Esophagus squamous epithelium (tissue), 5 donors: ENCODE measurements at places on chromosomes 13 and 19.

GRCh38 chr13:81171065-81171647 lies 830.2 kb upstream of the SPRY2 start:
- no peak for DNase-seq

- DNase-seq: no peak
These were observed 138.9 kb upstream of the USP29 start for GRCh38 chr19:56980906-56981305.

- DNase-seq: no peak
These were observed 137.8 kb upstream of the TSC22D1 start for GRCh38 chr13:44713788-44714469.

DNA sequence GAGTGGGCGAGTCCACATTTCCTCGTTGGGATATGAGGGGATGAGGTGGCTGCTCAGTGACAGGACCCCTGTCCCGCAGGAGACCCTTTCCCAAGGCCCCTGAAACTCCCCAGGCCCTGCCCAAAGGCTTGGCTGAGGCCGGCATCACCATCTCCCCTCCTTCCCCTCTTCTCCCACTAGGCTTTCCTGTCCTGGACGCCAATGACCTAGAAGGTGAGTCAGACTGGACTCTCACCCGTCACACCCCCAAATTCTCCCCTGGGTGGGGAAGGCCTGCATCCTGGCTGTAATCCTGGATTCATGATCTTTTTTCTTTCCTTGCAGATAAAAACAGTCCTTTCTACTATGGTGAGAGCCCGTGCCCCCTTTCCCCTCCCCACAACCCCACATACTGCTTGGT lies 5.3 kb downstream of the FXYD3 start:
- no peak for DNase-seq

DNA sequence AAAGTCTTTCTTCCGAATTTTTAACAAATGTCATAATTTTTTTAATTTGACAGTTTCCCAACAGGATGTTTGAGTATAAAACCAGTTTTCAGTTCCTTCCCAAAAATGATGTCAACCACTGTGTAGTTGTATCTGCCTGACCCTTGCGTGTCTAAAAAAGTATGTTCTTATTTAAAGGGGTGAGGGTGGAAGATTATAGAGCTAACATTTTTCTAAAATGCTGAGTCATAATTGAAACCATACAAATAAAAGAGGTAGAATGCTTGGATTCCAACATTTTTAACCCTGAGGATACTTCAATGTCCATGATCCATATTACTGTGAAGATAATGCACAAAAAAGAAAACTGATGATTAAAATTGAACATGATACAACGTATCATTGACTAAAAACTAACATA lies 1388.8 kb downstream of the UQCRFS1 start:
- DNase-seq: no peak

- no peak for DNase-seq
These were observed 71.0 kb downstream of the RASL11A start for GRCh38 chr13:27341616-27342015.

GRCh38 chr13:97367016-97367822 lies 66.8 kb upstream of the RAP2A start:
- DNase-seq: no peak

DNA sequence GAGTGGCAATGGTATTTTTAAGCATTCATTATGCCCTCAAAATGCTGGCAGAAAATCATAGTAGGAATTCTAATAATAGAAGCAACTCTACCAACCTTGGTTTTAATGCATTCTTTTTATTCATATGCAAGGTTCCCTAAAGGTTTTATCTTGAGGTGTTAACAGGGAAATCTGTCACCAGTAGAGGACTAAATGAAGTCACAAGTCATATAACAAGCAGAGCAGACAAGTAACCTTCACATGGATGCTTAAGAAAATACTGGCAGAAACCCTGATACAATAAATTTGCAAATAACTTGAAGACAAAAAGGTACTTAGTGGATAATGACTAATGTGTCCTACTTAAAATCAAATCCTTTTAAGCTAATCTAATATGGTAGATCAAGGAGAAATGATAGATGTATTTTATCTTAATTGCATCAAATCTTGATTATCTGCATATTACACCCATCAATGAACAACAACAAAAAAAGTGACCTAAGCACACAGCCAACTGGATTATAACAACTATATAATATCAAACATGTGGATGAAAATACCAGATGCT lies 73.3 kb downstream of the RFC3 start:
- no peak for DNase-seq

GRCh38 chr13:26378116-26378515 lies 124.2 kb downstream of the CDK8 start:
- no peak for DNase-seq

- DNase-seq: no peak
These were observed 113.7 kb upstream of the ZNF507 start for GRCh38 chr19:32231691-32232090.

DNA sequence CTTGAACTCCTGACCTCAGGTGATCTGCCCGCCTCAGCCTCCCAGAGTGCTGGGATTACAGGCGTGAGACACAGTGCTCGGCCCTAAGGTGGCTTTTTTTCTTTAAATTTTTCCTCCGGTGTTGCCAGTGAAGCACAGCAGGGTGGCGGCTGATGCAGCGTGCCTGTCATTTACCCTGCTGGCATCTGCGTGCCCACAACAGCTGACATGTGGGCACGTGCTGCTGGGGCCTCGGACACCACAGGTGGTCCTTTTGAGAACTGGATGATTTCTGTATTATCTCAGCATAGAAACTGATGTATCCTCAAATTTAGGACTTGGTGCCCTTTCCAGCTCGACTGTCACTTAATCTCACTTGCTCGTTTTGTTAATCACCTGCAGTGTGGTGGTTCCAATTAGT lies 31.2 kb upstream of the TEX29 start:
- DNase-seq: no peak

- no peak for DNase-seq
These were observed 39.5 kb downstream of the SIAH3 start for GRCh38 chr13:45811891-45812694.

DNA sequence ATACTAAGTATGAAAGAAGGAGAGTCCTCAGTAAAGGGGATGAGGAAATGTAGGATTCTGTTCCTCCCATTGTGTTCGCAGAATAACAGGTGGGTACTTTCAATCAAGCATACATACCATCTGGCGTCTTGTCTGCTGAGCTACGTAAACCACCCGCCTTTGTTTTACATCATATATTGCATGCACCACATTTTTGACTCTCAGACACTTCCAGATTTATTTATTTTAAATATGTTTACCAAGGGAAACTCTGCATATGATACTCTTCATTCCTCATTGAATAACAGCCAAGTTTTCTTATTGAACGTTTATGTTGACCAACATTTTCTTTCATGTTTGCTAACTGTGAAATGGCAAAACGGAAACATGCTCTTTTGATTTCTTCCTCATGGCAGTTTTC lies 174.1 kb downstream of the FGF14 start:
- DNase-seq: no peak

DNA sequence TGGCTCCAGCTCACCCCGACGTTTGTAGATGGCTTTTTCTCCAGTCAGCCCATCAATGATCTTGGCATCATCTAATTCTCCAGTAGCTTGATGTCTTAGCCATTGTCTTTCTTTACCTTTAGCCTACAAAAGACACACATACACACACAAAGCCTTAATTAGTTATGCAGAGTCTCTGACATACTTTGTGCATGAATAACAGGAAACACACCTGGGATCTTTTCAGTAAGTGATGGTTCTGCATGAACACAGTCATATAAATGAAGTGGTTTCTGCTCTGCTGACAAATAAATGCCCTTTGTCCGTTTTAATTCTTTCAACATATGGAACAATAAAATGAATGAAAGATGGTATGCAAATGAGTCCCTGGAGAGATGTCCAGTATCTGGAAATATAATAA lies 133.3 kb downstream of the RGCC start:
- DNase-seq: no peak

- DNase-seq: no peak
These were observed 113.1 kb downstream of the KLF5 start for GRCh38 chr13:73171926-73172325.

GRCh38 chr19:50321831-50322230 lies 7.3 kb downstream of the KCNC3 start:
- DNase-seq: no peak

GRCh38 chr13:87274209-87274819 lies 396.9 kb upstream of the SLITRK5 start:
- no peak for DNase-seq

- DNase-seq: peak; percentile 46
These were observed 14.7 kb upstream of the ADGRE5 start for GRCh38 chr19:14366529-14366928.

- DNase-seq: no peak
These were observed 1.4 kb downstream of the UHRF1 start for GRCh38 chr19:4910594-4911281.

DNA sequence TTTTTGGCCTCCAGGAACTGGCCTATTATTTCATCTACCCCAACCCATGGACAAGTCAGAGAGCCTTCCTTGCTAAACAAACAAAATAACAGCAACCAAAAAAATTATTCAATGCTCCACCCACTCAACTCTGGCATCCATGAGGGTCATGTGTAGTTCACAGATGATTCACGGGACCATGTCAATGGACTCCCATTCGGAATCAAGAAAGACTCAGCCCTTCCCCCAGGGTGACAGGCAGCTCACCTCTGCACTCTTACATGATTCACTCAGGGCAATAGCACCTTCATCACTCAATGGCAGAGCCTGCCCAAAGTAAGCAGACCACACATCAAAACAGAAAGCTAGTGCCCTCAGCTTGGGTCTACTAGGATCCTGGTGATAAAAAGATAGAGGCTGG lies 14.3 kb upstream of the SCEL start:
- DNase-seq: no peak

DNA sequence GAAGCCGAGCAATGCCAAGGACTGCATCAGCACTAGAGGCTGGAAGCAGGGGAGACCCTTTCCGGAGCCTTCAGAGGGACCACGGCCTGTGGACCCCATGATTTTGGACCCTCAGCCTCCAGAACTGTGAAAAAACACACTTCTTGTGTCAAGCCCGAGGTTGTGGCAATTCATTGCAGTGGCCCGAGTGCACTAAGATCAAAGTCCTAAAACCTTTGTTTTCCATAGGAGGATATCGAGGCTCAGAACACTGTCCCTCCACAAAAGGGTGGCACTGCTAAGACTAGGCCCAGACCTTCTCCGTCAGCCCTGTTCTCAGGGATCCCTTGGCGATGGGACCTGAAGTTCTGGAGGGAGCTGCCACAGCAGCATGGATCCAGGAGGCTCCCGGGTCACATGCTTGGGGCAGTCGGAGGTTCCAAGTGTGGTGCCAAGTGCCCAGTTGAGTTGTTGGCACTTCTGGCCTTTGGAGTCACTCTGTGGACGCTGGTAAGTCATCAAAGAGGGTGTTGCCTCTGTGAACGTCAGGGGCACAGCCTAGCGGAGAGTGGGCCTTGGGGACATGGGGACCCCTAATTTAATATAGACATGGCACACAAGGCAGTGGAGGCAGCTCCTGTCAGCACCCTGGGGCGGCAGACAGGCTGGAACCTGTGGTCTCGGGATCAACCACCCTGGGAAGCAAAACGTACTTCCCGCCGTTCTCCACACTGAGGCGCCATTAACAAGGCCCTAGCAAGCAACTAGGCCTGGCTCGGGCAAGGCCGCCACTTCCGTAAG lies 199.2 kb downstream of the COL4A1 start:
- DNase-seq: no peak
